Left cardiac atrium (tissue), 4 donors: ENCODE measurements at places on chromosomes 5 and 9. TPM values are rescaled to one million over a fixed set of nuclear protein-coding genes. Genes with fewer than 3 reads are reported as not detected.

LCN12 gene
- 7.0 TPM for total RNA-seq

CARD9 gene
- total RNA-seq: 2.4 TPM

FOXI1 gene
- not detected for total RNA-seq

PTCD2 gene
- 12.4 TPM for total RNA-seq

IL4 gene
- total RNA-seq: not detected

DNA sequence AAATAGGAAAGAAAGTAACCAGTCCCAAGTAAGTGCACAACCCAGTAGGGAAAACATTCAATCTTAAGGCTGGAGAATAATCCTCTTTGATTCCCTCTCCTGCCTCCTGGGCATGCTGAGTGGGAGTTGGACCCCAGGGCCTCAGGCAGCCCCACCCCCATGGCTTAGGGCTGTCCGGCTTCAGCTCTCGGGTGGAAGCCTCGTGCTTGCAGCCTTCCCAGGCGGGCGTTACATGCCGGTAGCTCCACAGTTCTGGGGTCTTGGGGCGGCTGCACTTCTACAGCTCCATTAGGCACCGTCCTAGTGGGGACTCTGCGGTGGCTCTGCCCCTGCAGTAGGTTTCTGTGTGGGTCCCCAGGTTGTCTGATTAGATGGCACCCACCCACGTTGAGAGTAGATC, 10.1 kb downstream of the GLIPR2 start:
- no peak for DNase-seq

GRCh38 chr5:61182449-61182848, 20.2 kb upstream of the SMIM15 start:
- no peak for DNase-seq

DNA sequence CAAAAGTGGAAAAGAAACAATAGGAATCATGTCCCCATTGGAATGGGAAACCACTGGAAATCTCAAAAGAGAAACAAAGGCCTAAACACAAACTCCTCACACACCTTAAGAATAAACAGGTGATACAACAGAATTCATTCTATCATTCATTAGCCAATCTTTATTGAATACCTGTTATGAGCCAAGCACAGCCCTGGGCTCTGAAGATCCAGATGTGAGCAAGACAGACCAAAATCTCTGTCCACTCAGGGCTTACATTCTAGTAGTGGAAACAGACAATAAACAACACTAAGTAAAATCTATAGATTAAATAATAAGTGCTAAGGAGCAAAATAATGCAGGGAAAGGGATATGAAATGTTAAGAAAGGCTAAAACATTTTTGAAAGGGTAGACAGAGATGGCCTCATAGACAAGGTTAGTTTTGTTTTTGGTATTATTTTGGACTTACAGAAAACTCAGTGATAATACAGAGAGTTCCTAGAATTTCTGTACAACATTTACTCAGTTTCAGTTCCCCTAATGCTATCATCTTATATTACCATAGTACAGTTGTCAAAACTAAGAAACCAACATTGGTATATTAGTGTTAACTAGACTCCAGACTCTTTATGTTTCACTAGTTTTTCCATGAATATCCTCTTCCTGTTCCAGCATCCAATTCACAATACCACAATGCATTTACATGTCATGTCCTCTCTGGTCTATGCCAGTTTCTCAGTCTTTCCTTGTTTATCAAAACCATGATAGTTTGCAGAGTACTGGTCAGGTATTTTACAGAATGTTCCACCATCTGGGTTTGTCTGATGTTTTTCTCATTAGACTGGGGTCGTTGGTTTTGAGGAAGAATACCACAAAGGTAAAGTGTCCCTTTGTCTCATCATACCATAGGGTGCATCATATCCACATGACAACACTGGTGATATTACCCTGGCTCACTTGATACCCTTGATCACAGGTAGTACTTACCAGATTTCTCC, 103.7 kb downstream of the SIL1 start:
- DNase-seq: no peak

- peak; percentile 78 for DNase-seq
These were observed 52.0 kb upstream of the TJP2 start for GRCh38 chr9:69122082-69122548.

DNA sequence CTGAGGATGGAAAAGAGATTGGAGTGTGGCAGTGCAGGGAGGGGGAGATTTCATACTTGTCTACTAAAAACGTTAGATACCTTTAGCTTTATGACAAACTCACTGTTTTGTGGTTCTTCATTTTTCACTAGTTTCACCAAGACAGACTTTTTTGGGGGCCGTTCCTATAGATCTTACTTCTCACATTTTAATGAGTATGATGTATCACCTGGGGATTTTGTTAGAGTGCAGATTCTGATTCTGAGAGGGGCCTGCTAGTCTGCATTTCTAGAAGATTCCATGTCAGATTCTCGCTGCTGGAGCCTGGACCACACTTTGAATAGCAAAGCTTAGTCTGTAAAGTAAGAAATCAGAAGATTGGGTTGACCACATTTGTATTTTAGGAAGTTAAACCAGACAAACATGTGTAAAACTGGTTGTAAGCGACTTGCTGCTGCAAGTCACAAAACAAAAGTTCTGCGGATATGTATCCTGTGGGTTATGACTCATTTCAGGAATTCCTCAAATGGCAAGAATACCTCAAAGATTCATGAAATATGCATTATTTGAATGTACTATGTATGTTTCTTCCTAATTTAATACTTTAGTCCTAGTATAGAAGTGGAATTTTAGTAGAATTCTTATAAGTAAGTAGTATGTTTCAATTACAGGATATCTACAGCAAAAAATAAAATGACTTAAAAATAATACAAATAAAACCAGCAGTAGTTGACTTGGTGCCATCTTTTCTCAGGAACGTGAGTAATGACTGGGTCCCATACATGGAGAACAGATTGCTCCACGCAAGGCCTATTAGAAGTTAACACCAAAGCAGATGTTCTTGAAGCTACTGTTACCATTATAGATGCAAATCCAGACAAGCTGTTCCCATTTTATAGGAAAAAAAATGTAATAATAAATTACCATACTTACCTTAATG, 27.8 kb downstream of the NFIL3 start:
- DNase-seq: no peak

GRCh38 chr5:157384971-157385709, 74.9 kb upstream of the NIPAL4 start:
- peak; percentile 29 for DNase-seq

DNA sequence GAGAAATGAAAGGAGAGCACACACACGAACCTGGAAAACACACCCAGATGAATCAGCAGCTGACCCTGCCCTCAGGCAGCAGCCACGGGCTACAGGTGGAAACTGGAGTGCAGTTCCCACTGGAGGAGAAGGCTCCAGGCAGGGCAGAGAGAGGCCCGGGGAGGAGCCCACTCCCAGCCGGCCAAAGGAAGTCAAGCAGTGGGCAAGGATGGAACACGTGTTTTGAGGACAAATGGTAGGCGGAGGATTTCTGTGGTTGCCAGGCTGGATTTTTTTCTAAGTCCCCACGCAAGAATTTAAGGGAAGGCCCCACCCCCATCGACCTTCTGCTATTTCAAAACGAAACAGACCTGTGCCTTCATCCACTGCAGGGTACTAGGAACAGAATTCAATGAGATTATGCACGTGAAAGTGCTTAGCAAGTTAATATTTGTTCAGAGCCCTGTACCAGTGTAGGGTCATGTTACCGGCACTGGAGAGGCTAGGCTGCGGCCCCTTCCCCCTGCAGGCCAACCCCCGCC, 6.8 kb downstream of the EPB41L4B start:
- DNase-seq: peak; percentile 34

DNA sequence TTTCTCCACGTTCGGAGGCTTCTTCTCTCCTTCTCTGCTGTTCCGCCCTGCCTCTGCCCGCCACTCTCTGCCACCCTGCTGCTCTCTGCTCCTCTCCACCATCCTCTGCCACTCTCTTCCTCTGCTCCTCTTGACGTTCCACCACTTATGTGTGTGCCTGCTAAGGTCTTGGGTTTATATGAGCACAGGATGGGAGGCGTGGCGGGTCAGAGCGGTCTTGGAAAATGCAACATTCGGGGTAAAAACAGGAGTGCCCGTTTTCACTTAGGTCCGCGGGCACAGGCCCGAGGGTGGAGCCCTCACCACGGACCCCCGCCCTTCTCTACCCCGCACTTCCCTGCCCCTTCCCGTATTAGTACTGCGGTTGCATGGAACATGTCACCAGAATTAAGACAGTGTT, 114.4 kb upstream of the FBXL7 start:
- no peak for DNase-seq

DNA sequence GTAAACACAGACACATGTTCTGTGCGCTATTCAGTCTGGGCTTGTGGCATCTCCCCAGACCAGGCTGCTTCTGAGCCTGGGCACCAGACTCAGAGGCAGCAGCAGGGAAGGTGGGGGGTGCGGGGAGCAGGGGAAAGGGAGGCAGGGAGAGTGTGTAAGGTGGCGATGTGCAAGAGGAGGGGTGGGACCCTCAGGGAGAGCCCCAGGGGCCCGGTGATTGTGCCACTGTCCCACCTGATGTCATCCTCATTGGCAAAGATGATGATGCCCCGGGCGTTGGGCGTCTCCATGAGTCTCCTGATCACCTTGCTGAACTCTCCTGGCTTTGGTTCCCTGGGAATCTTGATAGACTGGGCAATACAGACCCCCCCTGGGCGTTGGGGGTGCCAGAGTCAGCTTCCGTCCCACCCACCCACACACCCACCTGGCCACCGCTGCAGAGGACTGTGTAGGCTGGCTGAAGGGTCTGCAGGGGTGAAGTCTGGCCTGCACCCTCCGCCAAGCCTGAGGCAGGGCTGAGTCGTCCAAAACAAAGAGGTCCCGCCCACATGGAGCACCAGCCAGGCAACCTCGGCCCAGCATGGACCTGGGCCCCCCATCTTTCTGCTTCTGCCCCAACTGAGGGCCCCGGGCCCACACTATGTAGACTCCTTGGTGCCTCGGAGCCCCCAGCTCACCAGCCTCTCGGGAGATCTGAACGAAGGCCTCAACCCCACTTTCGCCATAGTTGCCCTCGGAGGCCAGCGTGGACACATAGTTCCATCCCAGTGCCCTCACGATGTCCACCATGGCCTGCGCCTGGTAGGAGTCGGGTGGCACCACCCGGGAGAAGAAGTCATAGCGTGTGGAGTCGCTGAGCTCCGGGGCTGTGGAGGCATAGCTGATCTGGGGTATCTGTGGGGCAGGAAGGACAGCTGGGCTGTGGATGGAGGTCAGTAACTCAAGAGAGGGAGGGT, 3.7 kb downstream of the GRM6 start:
- no peak for DNase-seq

DNA sequence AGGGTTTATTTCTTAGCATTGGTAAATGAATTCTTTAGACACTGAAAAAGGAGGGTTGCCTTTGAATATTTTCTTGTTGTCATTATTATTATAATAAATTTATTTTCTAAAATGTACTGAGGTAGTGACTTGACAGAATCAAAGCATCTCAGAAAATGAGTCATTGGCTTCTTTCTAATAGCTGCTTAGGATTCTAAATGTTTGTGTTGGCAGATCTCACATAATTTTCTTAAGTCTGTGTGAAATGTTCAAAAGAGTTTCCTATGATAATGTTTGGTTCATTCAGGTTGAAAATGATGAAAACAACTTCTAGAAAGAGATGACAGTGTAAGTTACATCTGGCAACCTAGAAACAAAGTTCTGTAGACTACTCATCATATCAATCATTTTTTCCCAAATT, 69.7 kb downstream of the SH3GL2 start:
- no peak for DNase-seq

DNA sequence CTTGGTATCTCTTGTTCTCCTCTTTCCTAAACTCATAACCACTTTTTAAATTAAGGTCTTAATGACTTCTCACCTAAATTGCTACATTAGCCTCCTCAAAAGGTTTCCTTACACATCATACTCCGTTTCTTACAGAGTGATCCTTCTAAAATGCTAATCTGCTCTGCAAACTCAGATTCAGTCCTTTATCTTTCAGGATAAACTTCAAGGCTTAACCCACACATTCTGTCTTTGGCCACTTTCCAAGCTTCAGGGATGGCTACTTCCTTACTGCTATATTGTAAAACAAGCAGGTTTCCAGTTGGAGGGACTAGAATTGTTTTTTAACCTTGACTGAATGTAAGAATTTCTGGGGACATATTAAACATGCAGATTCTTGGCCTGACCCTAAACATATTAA, 105.5 kb upstream of the CHD1 start:
- DNase-seq: no peak

- no peak for DNase-seq
These were observed 3.7 kb downstream of the PHF24 start for GRCh38 chr9:34961574-34962490.

DNA sequence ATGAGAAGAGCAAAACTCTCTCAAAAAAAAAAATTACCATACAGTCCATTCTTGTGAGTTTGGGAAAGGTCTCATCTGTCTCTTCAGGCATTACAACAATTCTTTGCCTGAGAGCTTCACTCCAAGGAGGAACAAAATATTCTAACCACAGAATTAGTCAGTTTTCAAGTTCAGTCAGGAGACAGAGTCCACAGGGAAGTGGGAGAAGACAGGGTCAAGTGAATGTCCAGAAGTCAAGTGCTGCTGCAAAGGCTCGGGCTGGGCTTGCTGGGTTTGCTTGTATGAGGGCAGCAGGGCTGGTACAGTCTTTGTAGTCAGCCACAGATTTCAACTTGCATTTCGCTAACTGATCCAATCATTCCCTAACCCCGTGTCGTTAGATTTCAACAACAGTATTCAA, 17.6 kb upstream of the HEXB start:
- DNase-seq: no peak
